NCI-H774 (cell line): ENCODE measurements at places on chromosomes 2 and 18.
A peak's percentile ranks its signal among the peaks of the same experiment; 100 is the strongest.

- no peak for DNase-seq
Measured at GRCh38 chr2:197115325-197115724, 188.8 kb upstream of the PGAP1 start.

DNA sequence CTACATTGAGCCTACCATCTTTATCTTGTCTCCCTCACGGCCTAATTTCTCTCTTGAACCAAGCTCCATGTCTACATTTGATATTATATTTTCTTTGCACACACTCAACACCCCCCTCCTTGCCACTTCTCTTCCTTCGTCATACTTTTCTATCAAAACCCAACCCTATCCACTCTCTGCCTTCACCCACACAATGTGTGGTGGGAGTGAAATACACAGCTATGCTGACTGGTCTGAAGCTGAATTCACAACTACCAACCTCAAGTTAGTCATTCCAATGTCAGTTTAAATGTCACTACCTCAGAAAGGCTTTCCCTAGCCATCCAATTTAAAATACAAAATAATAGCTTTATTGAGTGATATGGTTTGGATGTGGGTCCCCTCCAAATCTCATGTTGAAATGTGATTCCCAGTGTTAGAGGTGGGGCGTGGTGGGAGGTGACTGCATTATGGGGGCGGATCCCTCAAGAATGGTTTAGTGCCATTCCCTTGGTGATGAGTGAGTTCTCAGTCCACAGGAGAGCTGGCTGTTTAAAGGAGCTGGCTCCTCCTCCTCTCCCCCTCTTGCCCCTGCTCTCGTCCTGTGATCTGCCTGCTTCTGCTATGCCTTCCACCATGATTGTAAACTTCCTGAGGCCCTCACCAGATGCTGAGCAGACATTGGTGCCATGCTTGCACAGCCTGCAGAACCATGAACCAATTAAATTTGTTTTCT, 112.1 kb downstream of the DTNB start:
- DNase-seq, result no peak

DNA sequence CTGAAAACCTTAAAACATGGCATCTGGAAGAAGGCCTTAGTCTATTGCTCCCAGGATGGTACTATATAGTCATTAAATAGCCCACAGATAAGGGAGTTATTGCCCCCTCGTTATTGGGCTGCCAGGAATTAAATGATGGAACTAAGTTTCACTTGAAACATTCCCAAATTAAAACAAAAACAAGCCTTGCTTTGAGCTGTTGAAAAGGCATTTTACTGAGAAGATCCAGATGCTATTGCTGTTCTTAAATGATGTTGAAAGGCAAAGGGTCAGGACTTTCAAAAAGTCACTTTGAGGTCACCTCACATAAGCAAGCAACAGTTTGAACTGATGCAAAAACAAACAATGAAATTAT, 2.0 kb upstream of the AMMECR1L start:
- no peak for DNase-seq

GRCh38 chr2:55862246-55862645, 61.3 kb downstream of the EFEMP1 start:
- no peak for DNase-seq

- no peak for DNase-seq
Measured at GRCh38 chr2:178923546-178923945, 116.3 kb upstream of the TTN start.

DNA sequence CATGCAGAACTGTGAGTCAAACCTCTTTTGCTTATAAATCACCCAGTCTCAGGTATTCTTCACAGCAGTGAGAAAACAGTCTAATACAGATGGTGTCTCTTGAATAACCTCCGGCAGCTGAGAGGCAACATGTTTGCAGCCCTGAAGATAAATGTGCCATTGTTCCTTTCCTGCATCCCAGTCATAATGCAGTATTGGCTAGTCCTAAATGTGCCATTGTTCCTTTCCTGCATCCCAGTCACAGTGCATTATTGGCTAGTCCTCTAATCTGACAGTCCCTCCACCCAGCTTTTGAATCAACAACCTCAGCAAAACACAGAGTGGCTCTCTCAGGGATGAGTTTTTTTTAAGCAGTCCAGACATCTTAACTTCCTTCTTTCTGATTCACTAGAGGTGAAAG, 550.7 kb downstream of the RIT2 start:
- DNase-seq, result no peak

- no peak for DNase-seq
Measured at GRCh38 chr2:68379184-68379708, 14.2 kb downstream of the PLEK start.

- DNase-seq, result no peak
Measured at GRCh38 chr2:173898178-173898668, 67.0 kb downstream of the SP3 start.

- no peak for DNase-seq
Measured at GRCh38 chr18:44178476-44178875, 502.2 kb upstream of the SETBP1 start.

GRCh38 chr2:237421542-237422116, 7.7 kb upstream of the COL6A3 start:
- peak; percentile 31 for DNase-seq

DNA sequence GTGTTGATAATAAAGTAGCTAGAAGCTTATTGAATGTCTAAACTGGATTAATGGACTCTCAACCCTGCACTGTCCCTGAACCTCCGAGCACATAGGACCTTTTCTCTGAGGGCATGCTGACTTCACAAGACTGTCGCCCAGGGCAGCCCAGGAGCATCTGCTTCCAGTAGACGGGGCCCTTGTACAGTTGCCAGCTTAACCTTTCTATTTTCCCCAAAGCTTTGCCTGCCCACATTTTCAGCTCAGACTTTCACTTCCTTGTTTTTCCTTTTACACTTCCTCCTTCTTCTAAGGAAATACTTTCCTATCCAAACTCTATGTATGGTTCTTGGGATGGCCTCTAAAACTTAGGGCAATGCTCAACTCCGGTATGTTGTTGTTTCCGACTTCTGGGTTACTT, 1.3 kb downstream of the VWA3B start:
- DNase-seq, result no peak

DNA sequence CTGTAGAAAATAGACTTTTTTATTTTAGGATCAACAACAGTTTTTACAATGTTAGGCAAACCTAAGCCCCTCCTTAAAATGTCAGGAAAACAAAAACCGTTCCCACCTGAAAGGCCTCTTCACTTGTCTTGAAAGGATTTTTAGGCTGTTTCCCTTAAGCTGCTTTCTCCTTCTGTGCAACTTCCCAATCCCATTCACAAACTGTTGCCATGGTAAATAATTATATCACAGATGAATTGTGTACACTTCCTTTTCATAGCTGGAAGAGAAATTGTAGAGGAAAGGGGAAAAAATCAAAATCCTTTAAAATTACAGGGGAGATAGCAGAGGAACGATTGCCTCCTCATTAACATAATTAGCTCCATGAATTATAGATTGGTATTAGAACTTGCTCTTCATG, 1488.0 kb upstream of the CELF4 start:
- DNase-seq, result peak; percentile 29

- no peak for DNase-seq
Measured at GRCh38 chr2:9291331-9291730, 84.7 kb downstream of the ASAP2 start.

DNA sequence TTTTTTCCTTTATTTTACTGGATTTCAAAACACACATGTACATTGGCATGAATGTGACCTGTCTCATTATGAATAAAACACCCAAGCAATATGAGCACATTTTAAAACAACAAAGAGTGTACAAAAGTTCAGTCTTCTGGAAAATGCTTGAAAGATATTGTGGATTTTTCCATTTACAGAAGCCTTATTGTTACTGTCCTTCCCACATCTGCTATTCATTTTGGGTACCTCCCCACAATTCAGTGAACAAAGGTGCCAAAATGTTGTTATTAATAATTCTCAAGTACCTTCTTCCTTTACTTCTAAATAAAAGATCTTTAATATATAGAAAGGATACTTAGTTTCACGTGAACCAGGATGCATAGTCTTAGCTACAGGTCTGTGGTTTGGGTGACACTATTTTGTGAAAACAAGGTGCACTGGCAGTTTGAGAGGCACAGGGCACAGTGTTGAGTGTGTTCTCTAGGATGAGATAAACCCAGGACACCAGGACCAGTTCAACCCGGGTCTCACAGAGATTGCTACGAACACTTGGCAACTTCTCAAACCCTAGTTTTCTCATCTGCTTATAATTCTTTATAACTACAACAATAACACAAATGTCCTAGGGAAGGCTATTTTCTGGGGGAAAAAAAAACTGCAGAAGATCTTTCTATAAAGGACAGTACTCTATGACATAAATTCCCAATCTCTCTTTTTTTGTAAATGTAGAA, 84.5 kb upstream of the GALNT5 start:
- no peak for DNase-seq

DNA sequence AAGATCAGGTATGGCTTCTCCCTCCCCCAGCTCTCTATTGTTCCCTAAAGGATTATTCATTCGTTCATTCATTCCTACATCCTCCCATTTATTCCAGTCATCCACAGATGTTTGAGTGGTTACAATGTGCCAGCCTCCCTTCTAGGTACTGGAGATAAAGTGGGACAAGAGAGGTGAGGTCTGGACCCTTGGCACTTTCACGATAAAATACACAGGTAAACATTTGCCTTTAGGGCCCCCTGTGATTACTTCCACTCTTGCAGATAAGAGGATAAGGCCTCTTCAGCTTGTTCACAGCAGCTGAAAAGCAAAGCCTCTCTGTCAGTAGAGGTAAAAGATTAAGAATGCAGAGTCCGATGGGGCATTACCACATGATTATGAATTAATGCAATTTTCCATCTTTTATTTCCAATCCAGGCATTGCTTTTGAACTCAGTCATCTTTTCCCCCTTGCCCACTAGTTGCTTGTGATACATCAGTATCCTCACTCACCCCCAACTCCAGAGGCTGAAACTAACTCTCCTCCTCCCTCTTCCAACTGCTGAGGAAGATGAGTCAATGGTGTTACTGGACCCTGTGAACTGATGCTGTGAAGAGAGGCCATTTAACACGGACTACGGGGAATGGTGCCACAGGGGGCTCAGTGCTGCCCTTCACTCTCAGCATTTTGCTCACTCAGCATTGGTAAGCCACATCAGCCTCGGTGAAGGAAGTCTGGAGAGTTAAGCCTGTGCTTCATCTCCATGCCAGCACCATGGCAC, 1.1 kb upstream of the DPP4 start:
- DNase-seq, result no peak

GRCh38 chr2:68645523-68645922, 2.1 kb downstream of the PROKR1 start:
- DNase-seq, result no peak

DNA sequence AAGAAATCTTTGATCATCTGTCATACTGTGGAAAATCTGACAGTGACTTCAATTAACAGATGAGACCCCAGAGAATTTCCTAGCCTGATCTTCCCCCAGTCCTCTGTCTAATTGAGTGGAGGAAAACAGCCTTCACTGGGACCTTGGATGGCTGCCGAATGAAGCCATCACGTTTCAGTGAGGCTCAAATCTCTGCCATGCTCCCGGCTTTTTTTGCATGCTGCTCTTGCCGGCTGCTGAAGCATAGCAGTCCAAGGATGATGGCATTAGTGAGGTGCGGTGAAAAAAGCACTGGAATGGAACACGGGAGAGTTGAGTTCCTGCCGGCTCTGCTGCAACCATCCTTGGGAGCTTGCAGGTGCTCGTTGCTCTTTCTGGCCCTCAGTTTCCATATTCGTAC, 430.5 kb downstream of the SLC4A3 start:
- DNase-seq, result no peak

- no peak for DNase-seq
Measured at GRCh38 chr2:238939521-238940403, 91.9 kb downstream of the TWIST2 start.

DNA sequence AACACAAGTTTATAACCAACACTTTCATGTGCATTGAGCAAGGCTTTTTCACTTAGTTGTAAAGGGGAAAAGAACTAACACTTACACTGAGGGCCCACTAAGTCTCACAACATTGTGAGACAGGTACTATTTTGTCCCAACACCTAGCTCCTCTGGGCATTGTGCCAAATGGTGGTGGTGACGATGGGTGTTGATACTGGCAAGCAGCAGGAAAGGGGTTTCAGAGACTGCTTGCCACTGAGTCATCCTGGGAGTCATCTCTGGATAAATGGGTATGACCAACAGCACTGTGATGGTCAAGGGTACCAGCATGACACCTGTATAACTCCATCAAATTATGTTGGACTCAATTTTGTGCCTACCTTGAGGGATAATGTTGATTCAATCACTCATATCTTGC, 138.8 kb upstream of the ITGA6 start:
- peak; percentile 39 for DNase-seq

GRCh38 chr2:66069937-66070720, 364.8 kb upstream of the MEIS1 start:
- no peak for DNase-seq

- peak; percentile 85 for DNase-seq
Measured at GRCh38 chr2:240560084-240560479, at the start of gene DUSP28. Gene DUSP28, plus strand, starts transcription at chr2:240560357. Its CDS starts 328 bp downstream, at chr2:240560685.

DNA sequence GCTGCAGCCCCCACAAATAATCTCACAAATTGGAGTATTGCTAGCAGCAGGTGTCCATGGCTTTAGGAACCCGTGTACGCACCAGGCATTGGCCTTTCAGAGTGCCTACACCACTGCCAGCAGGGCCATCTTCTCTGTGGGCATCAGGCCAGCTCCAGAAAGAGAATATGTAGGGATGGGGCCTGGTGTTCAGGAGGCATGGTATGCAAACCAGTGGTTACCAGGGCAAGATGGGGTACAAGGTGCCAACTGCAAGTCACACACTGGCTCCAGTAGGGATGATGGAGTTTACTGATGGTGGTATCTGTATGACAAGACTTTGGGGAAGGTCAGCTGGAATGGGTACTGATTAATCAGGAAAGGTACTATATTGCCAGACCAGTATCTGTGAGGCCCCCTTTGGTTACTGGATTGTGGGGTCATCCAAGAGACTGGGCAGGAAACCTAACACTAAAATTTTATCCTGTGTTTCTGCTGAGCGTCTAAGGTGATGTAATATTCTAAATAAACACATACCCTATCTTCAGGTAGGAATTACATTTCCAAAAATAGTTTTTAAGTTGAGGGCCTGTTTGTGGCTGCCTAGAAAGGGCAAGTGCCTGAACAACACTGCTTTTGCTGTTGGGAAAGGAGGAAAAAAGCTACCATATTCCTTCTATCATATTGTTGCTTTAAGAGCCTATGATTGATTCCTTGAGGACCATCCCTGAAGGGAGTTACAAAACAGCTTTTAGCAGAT, 9.0 kb downstream of the CNOT9 start:
- DNase-seq, result no peak

DNA sequence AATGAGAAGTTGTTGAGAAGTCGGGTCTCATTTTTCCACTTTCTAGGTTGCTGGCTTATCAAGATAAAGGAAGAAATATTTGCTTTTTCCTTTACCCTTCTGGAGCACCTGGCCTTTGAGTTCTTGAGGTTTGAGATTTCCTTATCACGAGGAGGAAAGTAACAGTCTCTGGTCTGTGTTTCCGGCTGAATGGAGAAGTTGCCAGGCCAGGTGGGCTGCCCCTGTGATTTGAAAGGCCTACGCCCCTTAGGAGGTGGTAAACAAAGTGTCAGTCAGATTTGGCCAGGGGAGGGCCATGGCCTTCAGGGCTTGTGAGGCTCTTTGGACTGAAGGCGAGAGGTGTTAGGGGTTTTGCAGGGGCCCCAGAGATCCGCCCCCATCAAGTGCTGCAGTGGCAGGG, 156.7 kb upstream of the HAAO start:
- no peak for DNase-seq
